Activated CD4-positive, alpha-beta T cell treated with anti-CD3 and anti-CD28 coated beads, Interleukin-2, amount 50 U/mL, for 1 hour (primary cell): ENCODE measurements at places on chromosomes 3 and 15.
A peak's percentile ranks its signal among the peaks of the same experiment; 100 is the strongest.

GRCh38 chr15:59548501-59549226, 62.9 kb upstream of the GCNT3 start:
- DNase-seq: no peak

GRCh38 chr3:65992106-65992505, 46.6 kb downstream of the MAGI1 start:
- no peak for DNase-seq

DNA sequence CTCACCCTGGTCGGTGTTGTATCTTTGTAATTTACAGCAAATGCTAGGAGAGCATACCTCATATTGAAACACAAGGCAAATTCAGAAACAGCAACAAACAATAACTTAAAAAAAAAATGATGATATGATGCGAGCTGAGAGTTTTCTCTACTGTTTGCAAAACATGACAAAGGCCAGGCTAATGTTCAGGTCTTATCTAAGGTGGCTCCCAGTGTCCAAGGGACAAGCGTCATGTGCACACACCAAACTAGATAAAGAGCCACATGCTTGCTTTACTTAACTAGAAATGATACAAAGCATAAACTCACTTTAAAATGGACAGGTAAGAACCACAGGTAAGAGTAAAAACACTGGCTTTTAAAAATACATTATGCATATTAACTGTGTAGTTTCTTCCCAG, 375.9 kb downstream of the FOXP1 start:
- DNase-seq: no peak

DNA sequence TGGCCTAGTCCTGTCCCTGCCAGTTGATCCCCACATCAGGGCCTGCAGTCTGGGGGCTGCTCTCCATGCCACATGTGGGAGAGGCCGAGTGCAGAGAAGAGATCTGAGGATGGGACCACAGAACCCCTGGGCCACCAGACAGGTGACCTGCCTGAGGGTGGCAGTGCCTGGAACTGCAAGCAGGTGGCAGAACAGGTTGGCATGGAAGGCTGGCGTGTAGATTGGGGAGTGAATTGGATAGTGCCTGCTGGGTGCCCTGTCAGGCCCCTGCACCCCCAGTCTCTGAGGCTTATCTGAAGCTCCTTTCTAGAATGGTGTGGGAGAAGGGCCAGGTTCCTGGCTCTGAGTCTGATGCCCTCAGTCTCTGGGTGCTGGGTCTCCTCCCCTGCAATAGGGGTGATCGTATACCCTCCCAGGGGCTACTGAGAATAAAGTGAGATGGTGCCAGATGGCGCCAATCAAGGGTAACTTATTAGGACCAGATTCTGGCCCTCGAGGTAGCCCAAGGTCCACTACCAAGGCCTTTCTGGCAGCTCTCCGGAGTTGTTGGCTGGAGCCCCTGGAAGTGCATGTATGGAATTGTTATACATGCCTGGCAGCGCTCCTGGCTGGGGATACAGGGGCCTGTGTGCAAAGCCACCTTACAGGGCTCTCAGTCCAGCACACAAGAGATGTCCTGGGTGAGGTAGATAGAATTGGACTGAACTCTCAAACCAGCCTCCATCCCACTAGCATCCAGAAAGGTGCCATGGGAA, 15.7 kb downstream of the C3orf18 start:
- DNase-seq: no peak

- DNase-seq: no peak
Measured at GRCh38 chr3:98952404-98952803, 50.9 kb upstream of the DCBLD2 start.

GRCh38 chr15:70164910-70165715, 67.4 kb upstream of the TLE3 start:
- no peak for DNase-seq

- no peak for DNase-seq
Measured at GRCh38 chr3:89250742-89251141, 143.3 kb downstream of the EPHA3 start.

DNA sequence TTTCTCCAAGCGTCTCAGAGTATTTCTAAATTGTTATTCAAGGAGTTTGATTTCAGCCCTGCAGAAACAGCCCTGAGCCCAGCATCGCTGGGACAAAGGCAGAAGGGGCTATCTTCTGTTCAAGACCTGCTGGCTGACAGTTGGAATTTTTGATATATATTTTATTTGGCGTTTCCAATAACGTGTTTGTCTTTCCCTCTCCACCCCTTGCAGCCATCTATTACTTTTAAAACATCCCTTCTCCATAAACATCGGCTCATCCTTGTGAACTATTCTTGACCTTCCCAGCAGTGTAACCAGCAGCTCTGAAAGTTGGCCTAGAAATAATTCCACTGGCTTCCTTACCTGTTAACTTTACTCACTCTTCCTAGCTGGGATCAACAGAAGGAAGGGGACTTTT, 5.5 kb upstream of the MEIS2 start:
- DNase-seq: no peak

DNA sequence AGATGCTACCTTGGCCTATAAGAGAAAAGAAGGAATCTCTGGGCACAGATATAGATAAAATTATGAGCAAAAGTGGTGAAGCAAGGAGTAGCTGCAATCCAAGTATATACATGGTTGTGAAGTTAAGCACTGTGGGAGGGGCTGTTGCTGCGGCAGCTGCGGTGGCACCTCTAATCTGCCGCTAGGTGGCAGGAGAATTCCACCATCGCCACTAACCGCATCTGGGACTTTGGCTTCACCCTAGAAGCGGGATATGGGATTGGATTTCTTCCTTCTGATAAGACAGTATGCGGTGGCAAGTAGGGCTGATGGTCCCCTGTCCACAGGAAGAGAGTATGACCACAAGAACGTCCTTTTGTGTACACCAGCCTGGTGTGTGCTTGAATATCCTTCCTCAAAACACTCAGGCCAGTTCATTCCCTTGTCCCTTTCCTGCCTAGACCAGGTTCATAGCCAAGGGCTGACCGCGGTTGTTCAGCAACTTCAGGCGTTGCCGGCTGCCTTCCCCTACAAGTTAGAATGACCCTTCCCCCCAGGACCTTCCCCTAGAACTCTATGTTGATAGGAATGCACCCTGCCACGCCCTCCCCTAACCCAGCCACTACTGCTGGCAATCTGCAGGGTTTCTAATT, 5.1 kb downstream of the MAGEL2 start:
- DNase-seq: no peak

DNA sequence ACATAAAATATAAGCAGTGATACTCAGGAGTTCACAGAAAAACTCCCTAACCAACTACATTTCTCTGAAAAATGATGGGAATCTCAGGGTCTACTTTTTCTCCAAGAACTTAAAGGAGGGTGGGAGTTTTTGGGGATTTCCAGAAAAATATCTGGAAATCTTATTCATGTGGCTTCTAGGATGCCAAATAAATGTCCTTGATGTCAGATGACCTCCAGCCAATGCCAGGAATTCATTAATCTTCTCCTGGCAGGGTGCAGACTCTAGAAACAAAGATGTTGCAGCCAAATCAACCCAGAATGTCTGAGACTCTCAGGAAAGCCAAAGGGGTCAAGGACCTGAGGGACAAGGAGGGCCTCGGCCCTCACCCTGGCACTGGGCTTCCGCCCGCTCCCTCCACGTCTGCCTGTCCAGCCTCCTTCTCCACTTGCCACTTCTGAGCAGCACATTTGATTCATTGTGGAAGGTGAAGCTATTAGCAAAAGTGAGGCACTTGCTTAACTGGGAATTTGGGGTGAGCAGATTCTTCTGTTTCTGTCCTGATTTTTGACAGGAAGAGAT, 61.9 kb upstream of the HEG1 start:
- no peak for DNase-seq

DNA sequence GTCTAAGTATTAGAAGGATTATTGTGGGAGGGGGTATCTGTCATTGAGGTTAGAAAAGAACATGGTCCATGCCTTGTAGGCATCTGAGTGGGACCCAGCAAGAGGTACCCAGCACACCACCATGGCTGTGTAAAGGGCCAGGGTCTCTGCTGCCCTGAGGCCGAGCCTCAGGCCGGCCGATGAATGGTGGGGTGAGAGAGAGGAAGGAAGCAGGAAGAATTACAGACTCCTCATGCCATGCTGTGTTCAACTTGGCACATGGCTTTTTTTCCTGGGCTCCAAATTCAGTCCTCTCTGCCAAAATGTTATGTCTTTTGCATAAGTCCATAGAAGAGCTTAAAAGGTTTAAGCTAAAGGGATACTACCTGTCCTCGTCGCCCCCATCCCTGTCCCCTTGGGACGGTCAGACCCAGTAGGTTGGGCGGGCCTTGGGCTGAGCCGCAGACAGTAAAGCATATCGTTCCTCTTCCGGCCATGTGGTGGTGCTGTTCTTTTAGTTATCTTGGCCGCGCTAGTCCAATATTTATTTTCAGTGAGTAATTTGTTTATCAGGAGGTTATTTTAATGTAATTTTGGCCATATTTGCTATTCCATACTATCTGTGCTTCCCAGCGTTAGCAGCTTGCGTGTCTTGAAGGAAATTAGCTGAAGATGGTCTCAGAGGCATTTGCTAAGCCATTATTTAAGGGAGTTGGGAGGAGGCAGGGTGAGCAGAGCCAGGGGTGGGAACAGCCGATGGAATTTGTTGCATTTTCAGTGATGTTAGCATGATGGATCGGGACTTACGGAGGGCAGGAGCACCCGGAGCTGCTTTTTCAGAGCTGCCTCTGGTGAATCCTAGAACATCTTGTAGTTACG, 152.4 kb downstream of the AGBL1 start:
- DNase-seq: peak; percentile 24

GRCh38 chr3:194286375-194287146, 64.6 kb downstream of the CPN2 start:
- no peak for DNase-seq

DNA sequence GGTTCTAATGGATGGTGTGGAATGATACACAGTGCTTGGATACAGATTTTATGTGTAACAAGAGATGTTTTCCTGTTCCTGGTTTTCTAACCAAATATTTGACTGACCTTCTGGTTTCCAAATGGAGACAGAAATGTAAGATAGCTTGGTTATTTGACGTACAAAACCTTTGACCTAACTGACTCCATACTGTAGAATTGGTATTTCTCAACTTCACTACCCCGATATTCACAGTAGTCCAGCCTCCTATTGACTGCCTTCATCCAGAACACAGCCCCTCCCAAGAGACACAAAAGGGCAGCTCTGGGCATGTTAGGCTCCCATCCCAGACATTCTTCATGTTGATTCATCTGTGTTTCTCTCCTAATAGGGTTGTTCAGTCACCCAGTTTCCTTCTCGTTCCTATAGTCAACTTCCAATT, 33.4 kb downstream of the MYO1E start:
- no peak for DNase-seq

GRCh38 chr15:76149291-76149915, 89.6 kb downstream of the TMEM266 start:
- no peak for DNase-seq

GRCh38 chr3:87227835-87228144, 681 bp downstream of the CHMP2B start:
- DNase-seq: no peak

DNA sequence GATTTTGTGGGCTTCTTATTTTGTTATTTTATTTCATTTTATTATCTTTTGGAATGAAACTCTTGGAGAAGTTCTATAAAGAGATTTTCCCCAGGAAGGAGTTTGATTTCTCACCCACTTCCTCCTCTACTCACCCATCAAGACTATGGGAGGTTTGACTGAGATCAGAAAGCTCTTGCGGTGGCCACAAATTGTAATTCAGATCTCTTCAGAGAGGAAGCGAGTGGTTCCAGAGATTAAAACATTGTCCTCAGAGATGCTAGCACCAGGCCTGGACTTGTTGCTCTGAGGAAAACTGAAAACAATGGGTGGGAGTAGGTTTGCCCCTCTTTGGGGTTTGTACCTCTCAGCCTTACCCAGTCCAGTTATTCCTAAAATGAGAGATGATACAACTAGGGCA, 8.1 kb upstream of the MUC13 start:
- DNase-seq: no peak

- peak; percentile 80 for DNase-seq
Measured at GRCh38 chr15:90594301-90594738, 64.6 kb downstream of the CRTC3 start.

- DNase-seq: no peak
Measured at GRCh38 chr3:48687220-48687678, 1.5 kb upstream of the NCKIPSD start.

DNA sequence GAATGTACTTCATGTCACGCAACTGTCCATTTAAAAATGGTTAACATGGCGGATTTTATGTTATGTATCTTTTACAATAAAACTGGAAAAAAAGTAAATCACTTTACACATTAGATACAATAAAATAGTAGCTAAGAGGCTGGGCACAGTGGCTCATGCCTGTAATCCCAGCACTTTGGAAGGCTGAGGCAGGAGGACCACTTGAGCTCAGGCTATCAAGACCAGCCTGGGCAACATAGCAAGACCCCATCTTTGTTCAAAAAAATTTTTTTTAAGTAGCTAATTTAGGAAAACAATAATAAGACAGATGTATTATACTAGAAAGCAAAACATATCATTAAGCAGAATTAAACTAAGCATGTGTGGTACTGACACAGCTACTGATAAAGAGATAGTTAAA, 11.5 kb downstream of the RNF168 start:
- DNase-seq: no peak

- no peak for DNase-seq
Measured at GRCh38 chr3:182063742-182064141, 352.0 kb downstream of the SOX2 start.

DNA sequence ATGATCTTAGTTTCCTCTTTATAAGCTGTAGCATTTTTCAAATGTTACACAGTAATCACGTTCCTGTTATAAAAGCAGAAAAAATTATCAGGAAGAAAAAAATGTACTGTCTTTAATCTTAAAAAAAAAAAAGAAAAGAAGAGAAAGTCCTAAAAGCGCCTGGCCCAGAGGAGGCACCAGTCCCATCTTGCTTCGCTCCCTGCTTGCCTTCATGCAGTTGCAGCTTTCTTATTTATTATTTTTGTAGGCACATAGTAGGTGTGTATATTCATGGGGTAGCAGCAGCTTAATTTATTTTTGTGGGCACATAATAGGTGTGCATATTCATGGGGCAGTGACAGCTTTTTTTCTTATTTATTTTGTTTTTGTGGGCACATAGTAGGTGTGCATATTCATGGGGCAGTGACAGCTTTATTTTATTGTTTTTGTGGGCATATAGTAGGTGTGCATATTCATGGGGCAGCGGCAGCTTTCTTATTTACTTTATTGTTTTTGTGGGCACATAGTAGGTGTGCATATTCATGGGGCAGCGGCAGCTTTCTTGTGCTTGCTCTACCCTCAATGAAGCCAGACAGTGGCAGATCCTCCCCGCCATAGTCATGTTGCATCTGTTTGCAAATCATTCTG, 5.5 kb upstream of the EHD4 start:
- DNase-seq: no peak

- no peak for DNase-seq
Measured at GRCh38 chr3:131421301-131421700, 39.7 kb downstream of the NUDT16 start.

GRCh38 chr3:5330152-5330810, 142.8 kb downstream of the EDEM1 start:
- DNase-seq: no peak

GRCh38 chr15:38129531-38130204, 123.0 kb upstream of the SPRED1 start:
- DNase-seq: no peak

DNA sequence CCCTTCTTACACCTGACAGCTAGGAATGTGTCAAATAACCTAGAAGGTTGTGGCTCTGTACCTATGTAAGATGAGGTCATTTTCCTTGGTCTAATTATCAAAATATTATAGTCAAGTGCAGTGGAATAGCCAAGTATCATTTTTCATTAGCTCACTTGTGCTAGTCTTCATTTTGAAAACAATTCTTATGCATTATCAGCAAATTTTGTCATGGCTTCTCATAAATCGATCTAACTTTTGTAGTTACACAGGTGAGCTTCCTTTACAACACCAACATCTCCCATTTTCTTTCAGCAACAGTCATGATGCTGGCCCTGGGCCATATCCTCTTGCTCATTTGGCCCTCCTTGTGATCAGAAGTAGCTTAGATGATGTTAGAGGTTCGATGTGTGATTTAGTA, 10.3 kb downstream of the TXNRD3 start:
- no peak for DNase-seq
